Esophagus squamous epithelium (tissue), 5 donors: ENCODE measurements at places on chromosomes 2 and 18.

DNA sequence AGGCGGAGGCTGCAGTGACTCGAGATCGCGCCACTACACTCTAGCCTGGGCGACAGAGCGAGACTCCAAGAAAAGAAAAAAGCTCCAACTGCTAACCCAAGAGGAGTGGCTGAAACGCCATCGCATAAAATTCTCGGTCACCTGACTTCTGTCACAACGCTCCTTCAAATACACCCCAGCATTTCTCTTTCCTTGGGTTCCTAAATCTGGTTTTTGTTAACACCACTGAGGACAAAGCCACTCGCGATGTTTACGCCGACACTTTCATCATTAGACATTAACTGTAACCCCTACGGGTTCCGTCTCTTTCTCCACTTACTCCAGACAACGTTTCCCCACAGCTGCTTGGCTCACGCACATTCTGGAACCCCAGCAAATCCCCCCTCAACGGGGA is 679 bp downstream of the CLK1 start:
- no peak for DNase-seq

GRCh38 chr2:98935111-98935770 is 784 bp downstream of the CRACDL start:
- no peak for DNase-seq

DNA sequence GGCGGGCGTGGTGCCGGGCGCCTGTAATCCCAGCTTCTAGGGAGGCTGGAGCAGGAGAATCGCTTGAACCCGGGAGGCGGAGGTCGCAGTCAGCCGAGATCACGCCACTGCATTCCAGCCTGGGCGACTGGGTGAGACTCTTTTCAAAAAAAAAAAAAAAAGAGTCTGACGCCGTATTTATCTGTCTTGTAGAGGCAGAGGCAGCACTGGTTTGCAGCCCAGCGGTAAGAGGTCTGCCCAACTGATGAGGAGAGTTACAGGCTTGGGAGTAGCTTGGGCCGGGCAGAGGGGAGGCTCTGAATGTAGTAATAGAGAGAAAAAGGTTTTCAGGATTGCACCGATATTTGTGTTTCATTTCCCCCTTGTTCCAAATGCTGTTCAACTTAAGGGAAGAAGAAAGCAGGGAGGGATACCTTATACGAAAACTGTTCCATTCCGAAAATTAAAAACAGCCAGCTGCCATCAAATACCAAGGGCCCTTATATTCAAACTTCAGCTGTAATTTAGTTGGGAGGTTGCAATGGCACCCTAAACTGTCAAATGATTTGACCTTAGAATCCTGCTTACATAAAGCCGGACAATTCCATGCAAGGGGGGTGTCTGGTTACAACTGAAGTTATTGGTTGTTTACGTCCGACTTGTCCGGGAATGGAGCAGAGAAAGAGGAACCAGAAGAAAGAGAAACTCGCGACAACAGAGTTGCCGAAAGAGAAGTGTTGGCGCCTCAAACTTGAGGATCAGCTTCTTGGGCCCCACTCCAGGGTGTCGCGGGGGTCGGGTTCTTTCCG is 9.2 kb upstream of the SP9 start:
- no peak for DNase-seq

DNA sequence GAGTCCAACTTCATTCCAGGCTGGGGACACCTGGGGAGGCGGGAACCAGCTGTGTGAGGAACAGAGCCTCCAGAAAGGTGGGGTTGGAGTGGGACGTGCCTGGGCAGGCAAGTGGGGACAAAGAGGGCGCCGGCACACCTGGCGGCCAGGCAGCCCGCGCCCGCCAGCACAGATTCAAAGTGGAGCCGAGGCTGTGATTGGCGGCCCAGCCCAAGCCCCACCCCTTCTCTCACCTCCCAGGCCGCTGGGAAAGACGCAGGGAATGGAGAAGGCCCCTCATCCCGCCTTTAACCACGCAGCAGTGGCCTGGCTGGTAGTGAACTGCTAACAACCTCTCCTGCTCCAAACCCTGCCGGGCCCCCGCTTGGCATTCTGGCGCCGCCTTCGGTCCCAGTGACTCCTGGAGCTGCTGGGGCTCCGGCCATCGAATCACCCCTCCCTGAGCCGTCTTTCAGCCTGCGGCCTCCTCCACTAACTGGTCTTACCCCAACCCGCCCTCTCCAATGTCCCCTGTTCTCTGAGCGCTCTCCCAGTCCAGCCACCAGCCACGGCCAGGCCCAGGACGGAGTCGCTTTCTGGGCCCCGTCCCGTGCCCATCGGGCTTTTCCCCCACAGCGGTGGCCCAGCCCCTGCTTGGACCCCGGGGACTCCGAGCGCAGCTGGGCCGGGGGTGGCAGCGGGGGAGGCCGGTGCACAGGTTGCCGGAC is 27.9 kb upstream of the PTMA start:
- DNase-seq, result no peak

DNA sequence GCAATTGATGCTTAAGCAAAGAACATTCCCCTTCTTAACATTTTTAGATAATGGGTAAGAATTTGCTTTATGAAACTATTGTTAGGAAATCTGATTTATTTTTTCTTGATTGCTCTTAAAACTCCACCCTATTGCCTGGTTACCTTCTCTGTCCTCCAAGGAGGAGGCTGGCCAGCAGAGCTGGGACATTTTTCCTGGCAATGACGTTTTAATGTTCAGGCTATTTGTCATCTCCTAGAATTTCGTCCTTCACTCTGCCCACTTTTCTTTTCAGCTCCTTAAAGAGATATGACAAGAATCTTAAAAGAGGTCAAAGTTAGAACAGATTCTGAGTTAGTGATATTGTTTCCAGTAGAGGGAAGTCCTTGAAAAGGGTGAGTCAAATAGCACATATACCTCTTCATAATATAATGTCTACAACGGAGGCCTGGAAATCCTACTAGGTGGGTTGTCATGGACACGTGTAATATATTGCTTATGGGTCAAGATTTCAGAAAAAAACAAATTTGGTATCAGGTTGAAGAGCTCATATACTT is 141.0 kb downstream of the CMPK2 start:
- DNase-seq, result no peak
